ENCODE measurements at places on chromosomes 2 and 18. TPM values are rescaled to one million over a fixed set of nuclear protein-coding genes. Genes with fewer than 3 reads are reported as not detected.

- H3K27ac ChIP-seq = no peak overlapping the region
- no peak overlapping the region for H3K4me3 ChIP-seq
- H3K36me3 ChIP-seq = no peaks in the 10 kb centered on the region
- H3K27me3 ChIP-seq = no peaks in the 10 kb centered on the region
- no peaks in the 10 kb centered on the region for H3K4me1 ChIP-seq
Observed at GRCh38 chr18:63272638-63273037, 46.9 kb downstream of the BCL2 start.

GRCh38 chr2:218354850-218355443 is 1.7 kb upstream of the CATIP start:
- peaks cover 16% of the 10 kb centered on the region for H3K4me1 ChIP-seq
- H3K4me3 ChIP-seq = no peak overlapping the region
- no peak overlapping the region for H3K27ac ChIP-seq
- DNase-seq = no peak

- no peak for DNase-seq
- H3K36me3 ChIP-seq = peaks cover 8% of the 10 kb centered on the region
- no peaks in the 10 kb centered on the region for H3K27me3 ChIP-seq
Observed at GRCh38 chr2:150129921-150130575, 357.4 kb downstream of the RND3 start.

- no peak overlapping the region for H3K4me3 ChIP-seq
- no peaks in the 10 kb centered on the region for H3K36me3 ChIP-seq
- H3K27me3 ChIP-seq = no peaks in the 10 kb centered on the region
- peaks cover 27% of the 10 kb centered on the region for H3K4me1 ChIP-seq
- peak overlapping the region; percentile 5 for H3K27ac ChIP-seq
Observed at GRCh38 chr18:59633961-59634485, 63.2 kb downstream of the CCBE1 start.

DNA sequence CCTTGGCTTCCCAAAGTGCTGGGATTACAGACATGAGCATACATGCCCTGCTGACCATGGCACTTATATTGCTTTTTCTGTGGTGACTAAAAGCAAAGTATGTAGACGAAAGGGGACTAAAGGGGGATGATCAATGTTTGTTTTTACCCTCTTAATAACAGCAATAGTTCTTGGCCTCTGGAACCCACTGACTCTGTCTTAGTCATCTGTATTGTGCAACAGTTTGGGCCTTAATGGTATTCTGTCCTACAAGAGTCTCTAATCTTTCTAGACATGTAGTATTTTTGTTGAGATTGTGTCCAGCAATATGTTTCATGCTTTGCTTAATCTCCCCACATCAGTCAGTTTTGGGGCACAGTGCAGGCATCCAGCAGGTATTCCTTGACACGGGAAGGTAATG is 359.9 kb upstream of the FANCL start:
- no peak overlapping the region for H3K4me3 ChIP-seq

DNA sequence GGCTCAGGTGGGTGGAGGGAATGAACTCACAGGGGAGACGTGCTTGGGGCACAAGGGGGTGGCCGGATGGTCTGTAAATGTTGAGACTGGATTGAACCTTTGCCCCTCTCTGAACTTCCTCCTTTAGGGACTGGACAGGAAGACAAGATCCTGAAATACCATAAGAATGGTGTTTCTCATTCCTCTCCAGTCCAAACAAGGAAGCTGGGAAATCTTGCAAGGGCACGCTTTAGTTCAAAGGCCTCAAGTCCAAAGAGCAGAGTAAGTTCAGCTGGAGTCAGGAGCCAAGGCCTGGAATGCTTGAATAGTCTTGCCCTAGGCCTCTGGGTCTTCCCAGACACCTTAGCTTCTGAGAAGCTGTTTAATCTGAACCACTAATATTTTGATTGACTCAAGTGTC is 52.4 kb upstream of the SIX3 start:
- H3K4me3 ChIP-seq = no peak overlapping the region
- H3K27ac ChIP-seq = no peak overlapping the region
- peaks cover 29% of the 10 kb centered on the region for H3K36me3 ChIP-seq
- H3K4me1 ChIP-seq = peaks cover 23% of the 10 kb centered on the region

DNA sequence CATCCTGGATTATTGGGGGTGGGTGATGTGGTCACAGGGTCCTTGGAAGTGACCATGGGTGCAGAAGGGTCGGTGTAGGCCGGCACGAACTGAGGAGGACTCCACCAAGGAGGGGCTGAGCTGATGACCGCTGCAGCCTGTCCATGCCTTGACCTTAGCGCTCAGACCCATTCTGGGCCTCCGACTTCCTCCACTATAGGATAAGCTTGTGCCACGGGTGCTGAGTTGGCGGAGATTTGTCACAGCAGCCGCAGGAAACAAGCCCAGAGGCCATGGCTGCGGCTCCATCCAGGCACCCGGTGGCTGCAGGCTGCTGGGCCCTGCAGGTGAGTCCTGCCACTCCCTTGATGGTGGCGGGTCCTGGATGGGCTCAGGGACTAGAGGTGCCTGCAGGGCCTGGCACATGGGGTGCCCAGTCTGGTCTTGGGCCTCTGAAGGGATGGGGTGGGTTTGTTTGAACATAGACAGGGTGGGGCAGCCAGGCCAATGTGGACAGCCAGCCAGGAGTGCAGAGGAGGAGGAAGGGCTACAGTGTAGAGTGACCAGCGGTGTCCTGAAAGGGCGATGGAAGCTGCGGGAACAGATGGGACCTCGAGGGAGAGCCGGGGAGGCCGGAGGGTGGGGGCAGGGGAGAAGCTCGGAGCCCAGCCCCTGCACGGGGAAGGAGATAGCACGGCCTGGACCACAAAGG is 84.8 kb downstream of the SEPTIN10 start:
- H3K27ac ChIP-seq = no peak overlapping the region
- no peaks in the 10 kb centered on the region for H3K4me1 ChIP-seq
- no peaks in the 10 kb centered on the region for H3K36me3 ChIP-seq

GRCh38 chr2:64204703-64205102 is 60.5 kb upstream of the PELI1 start:
- DNase-seq = no peak
- H3K27ac ChIP-seq = peak overlapping the region; percentile 39
- H3K4me3 ChIP-seq = no peak overlapping the region
- peaks cover 27% of the 10 kb centered on the region for H3K4me1 ChIP-seq
- no peaks in the 10 kb centered on the region for H3K36me3 ChIP-seq
- no peaks in the 10 kb centered on the region for H3K27me3 ChIP-seq

The GCKR gene
- 1.1 TPM for total RNA-seq

The FAM124B gene
- total RNA-seq = 4.4 TPM

GRCh38 chr2:53242090-53242489 is 525.5 kb upstream of the CHAC2 start:
- no peak overlapping the region for H3K4me3 ChIP-seq
- H3K27me3 ChIP-seq = no peaks in the 10 kb centered on the region
- no peaks in the 10 kb centered on the region for H3K4me1 ChIP-seq
- H3K36me3 ChIP-seq = no peaks in the 10 kb centered on the region
- DNase-seq = no peak
- no peak overlapping the region for H3K27ac ChIP-seq

- no peak for DNase-seq
- H3K4me3 ChIP-seq = no peak overlapping the region
- H3K4me1 ChIP-seq = no peaks in the 10 kb centered on the region
- peaks cover 37% of the 10 kb centered on the region for H3K27me3 ChIP-seq
- H3K27ac ChIP-seq = no peak overlapping the region
Observed at GRCh38 chr2:74278176-74278575, 65.0 kb downstream of the SLC4A5 start.

The RTKN gene
- 66.6 TPM for total RNA-seq

The LYPD6B gene
- 1.6 TPM for total RNA-seq

GRCh38 chr2:23456396-23456795 is 71.4 kb downstream of the KLHL29 start:
- no peaks in the 10 kb centered on the region for H3K27me3 ChIP-seq
- no peak overlapping the region for H3K27ac ChIP-seq
- DNase-seq = no peak
- H3K36me3 ChIP-seq = no peaks in the 10 kb centered on the region
- peaks cover 8% of the 10 kb centered on the region for H3K4me1 ChIP-seq
- no peak overlapping the region for H3K4me3 ChIP-seq

GRCh38 chr2:116098049-116098448 is 1655.6 kb downstream of the DPP10 start:
- DNase-seq = no peak
- no peak overlapping the region for H3K27ac ChIP-seq
- H3K4me1 ChIP-seq = no peaks in the 10 kb centered on the region
- H3K36me3 ChIP-seq = peaks cover 15% of the 10 kb centered on the region
- peaks cover 17% of the 10 kb centered on the region for H3K27me3 ChIP-seq
- H3K4me3 ChIP-seq = no peak overlapping the region

The TAF4B gene
- 13.3 TPM for total RNA-seq

DNA sequence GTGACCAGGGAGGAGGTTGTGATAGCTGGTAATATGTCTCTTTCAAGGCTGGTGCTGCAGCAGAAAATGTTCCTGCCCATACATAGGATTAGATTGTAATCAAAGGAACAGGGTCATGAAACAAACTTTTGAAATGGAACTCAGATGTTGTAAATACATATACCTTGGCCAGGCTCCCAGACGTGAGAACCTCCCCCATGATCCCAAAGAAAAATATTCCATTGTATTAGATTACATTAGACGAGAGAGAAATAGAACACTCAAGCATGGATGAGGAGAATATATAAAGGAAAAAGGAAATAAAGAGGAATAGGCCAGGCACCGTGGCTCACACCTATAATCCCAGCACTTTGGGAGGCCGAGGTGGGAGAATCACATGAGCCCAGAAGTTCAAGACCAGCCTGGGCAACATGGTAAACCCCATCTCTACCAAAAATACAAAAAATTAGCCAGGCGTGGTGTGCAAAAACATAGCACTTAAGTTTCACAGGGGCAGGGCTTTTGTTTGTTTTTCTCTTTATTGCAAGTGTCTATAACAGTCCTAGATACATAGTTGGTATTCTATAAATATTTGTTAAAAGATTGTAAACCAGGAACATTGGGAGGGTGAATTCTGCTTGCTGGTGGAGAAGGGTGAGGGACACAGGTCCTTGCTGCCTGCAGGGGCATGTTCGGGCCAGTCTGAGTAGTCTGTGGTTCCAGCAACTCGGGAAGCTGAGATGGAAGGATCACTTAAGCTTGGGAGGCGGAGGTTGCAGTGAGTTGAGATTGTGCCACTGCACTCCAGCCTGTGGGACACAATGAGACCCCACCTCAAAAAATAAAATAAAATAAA is 52.8 kb downstream of the RPL37A start:
- H3K27ac ChIP-seq = peak overlapping the region; percentile 55
- no peak for DNase-seq
- no peaks in the 10 kb centered on the region for H3K36me3 ChIP-seq
- peaks cover 34% of the 10 kb centered on the region for H3K4me1 ChIP-seq

The ATP6V1B1 gene
- not detected for total RNA-seq

DNA sequence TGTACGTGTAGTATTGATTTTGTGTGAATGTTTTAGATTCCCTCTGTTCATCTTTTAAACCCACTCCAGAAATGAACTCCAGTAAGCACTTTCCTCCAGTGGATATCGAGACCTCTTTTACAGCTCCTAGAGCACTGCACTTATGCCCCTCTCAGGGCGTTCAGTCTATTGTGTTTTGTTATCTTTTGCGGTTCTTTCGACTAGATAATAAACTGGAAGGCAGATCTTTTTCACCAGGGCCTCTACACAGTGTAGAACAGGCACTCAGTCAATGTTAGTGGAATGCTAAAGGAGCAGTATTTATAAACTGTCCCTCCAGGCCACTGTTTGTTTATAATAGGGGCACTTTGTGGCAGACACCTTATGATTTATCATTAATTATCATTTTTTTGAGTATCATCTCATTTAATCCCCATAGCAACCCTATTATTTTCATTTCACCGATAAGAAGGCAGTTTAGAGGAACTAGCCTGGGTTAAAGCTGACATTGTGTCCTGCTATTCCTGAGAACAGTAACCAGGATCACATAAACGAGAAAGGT is 742 bp upstream of the SOS1 start:
- H3K27me3 ChIP-seq = no peaks in the 10 kb centered on the region
- peaks cover 51% of the 10 kb centered on the region for H3K4me1 ChIP-seq
- DNase-seq = no peak
- H3K27ac ChIP-seq = peak overlapping the region; percentile 99

- H3K27ac ChIP-seq = no peak overlapping the region
- H3K36me3 ChIP-seq = no peaks in the 10 kb centered on the region
- peaks cover 28% of the 10 kb centered on the region for H3K4me1 ChIP-seq
- H3K27me3 ChIP-seq = no peaks in the 10 kb centered on the region
Observed at GRCh38 chr18:31609886-31610285, 18.2 kb downstream of the TTR start.

DNA sequence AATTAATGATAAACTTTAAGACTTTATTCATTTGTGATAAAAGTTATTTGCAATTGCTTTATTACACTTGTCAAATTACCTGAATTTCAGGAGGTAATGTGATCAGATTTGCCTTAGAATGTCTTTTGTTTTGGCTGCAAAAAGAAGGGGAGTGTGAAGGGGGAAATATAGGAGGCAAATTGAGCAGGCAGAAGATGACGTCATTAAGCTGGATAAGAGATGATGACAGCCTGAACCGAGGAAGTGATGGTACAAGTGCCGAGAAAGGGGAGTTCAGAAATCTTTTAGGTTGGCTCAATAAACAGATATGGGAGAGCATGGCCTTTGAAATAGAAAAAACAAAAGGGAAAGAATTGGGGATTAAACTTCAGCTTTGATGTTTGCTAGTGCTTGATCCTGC is 73.0 kb upstream of the TTN start:
- H3K4me1 ChIP-seq = peaks cover 4% of the 10 kb centered on the region
- no peak overlapping the region for H3K27ac ChIP-seq
- H3K27me3 ChIP-seq = no peaks in the 10 kb centered on the region

The INSIG2 gene
- 10.7 TPM for total RNA-seq

- H3K27ac ChIP-seq = peak overlapping the region; percentile 7
- H3K36me3 ChIP-seq = peaks cover 28% of the 10 kb centered on the region
- peaks cover 17% of the 10 kb centered on the region for H3K4me1 ChIP-seq
- DNase-seq = no peak
Observed at GRCh38 chr2:54672590-54673456, 50.6 kb upstream of the EML6 start.

Measured in WTC11 (cell line).